Activated CD8-positive, alpha-beta T cell treated with anti-CD3 and anti-CD28 coated beads, Interleukin-2, amount 10 ng/mL, durations not matched to agents 7 days and 5 days (primary cell): ENCODE measurements at places on chromosomes 6 and 20. TPM values are rescaled to one million over a fixed set of nuclear protein-coding genes. Genes with fewer than 3 reads are reported as not detected.

- no peaks in the 10 kb centered on the region for H3K36me3 ChIP-seq
- H3K27ac ChIP-seq, result no peak overlapping the region
- no peaks in the 10 kb centered on the region for H3K4me1 ChIP-seq
- peaks cover 15% of the 10 kb centered on the region for H3K27me3 ChIP-seq
Measured at GRCh38 chr20:10174400-10174799, 44.2 kb upstream of the SNAP25 start.

DNA sequence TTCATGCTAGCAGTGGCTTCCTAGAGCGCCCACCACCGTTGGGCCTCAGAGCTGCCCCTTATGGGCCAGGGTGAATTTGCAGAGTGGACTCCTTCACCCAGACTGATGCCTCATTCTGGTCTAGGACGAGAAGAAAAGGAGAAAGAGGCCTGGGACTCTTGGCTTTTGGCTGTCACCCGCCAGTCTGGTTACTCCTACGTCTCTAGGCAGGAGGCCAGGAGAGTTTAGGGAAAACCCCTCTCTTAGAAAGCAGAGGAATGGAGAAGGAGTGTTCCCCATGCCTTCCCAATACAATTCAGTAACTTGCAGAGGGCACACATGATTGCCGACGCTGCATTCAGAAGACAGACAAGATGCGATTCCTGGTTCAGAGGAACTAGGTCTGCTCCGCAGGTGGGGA, 70.1 kb downstream of the CDC5L start:
- no peak overlapping the region for H3K4me3 ChIP-seq
- peaks cover 2% of the 10 kb centered on the region for H3K36me3 ChIP-seq
- no peak for DNase-seq
- H3K4me1 ChIP-seq, result peaks cover 3% of the 10 kb centered on the region

DNA sequence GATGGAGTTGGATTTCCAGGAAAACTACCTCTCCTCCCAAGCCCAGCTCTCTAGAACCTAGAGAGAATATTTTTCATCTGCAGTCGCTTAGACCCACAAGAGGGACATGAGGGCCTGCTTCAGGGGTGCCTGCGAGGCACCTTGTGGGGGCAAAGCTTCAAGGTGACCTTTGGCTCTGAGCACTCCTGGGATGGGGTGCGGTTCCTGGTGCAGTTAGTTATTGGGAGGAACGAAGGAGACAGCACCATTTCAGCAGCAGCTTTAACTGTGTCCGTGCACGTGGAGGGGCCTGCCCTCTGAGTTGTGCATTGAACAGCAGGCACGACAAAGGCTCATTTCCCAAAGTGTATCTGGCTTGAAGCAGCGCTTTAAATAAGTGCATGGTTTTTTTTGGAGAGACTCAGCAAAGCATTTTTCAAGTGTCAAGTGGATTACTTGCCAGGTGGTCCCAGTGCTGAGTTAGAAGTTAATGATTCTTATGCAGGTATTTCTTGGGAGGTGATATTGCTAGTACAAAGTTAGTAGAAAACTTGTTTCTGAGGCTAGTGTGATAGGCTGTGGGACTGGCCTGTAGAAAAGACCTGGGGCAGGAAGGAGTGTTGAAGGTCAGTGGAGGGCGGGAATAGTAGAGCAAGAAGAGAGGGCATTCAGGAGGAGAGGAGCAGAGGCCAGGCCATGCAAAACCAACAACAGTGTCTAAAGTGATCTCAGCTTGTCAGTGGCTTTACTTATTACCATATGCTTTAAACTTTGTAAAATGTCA, 3.8 kb downstream of the IGF2R start:
- peaks cover 76% of the 10 kb centered on the region for H3K4me1 ChIP-seq
- peak; percentile 19 for DNase-seq
- H3K36me3 ChIP-seq, result peaks cover 22% of the 10 kb centered on the region
- H3K4me3 ChIP-seq, result no peak overlapping the region
- H3K27me3 ChIP-seq, result no peaks in the 10 kb centered on the region

- DNase-seq, result no peak
- peaks cover 7% of the 10 kb centered on the region for H3K4me1 ChIP-seq
- no peak overlapping the region for H3K27ac ChIP-seq
- H3K36me3 ChIP-seq, result no peaks in the 10 kb centered on the region
- no peak overlapping the region for H3K4me3 ChIP-seq
- peaks cover 42% of the 10 kb centered on the region for H3K27me3 ChIP-seq
Measured at GRCh38 chr6:83849127-83849526, 4.0 kb upstream of the RIPPLY2 start.

DNA sequence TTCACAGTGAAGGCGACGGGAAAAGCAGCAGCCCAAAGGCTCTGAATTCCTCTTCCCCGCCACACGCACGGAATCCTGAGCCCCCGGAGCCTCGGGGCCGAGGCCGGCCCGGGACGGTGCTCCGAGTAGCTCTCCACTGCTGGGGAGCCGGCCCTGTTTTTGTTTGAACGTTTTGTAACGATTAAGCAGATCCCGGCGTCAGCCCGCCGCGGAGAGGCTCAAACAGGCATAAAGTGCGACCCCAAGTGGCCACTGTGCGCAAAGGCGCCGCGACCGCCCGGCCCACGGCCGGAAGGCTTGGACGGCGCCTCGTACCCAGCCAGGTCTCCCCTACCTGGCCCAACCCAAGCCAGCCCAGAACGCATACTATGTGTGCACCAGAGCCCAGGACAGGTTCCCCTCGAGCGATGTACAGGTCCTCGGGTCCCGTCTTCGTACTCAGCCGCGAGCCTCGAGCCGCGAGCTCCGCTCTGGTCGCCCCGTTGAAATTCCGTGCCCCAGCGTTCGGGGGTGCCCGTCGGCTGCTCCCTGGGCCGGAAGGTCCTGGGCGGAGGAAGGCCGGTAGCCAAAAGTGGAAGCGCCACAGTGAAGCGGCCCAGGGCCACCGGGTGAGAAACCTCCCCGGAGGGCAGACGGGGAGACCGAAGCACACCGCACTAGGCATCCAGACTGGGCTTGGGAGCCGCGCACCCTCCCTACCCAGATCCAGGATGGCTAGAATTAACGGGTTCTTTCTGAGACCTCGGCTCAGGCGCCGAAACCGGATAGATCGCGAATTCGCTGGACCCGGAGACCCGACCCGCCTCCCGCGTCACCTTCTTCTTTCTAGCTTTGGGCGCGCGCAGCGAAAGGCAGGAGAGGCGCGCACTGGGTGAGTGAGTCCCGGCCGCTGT, 1.2 kb upstream of the MAFB start:
- H3K4me1 ChIP-seq, result peaks cover 15% of the 10 kb centered on the region
- no peaks in the 10 kb centered on the region for H3K36me3 ChIP-seq
- no peak overlapping the region for H3K27ac ChIP-seq
- H3K27me3 ChIP-seq, result peaks cover 89% of the 10 kb centered on the region

GRCh38 chr20:44644667-44645131, 6.8 kb downstream of the ADA start:
- peak; percentile 63 for DNase-seq
- peak overlapping the region; percentile 99 for H3K27ac ChIP-seq
- no peaks in the 10 kb centered on the region for H3K27me3 ChIP-seq

DNA sequence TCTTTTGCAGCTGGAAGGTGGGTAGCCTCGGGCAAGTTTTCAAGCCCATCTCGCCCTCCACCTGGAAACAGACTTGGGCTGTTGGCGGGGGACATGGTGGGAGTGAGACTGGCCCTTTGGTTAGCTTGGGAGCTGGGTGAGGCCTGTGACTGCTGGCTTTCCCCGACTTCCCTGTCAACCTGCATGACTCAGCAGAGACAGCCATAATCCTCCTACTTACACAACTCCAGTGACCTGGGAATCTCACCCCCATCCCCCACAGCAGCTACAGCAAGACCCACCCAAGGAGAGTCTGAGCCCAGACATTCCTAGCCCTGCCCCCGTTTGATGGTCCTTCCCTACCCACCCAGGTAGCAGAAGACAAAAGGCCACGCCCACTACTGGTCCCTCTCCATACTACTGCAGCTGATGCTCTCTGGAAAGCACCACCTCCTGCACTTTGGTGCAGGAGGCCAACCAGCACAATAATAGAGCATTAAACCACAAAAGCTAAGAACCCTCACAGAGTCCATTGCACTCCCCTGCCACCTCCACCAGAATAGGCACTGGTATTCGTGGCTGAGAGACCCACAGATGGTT, 188.4 kb downstream of the TRDN start:
- H3K27me3 ChIP-seq, result no peaks in the 10 kb centered on the region
- DNase-seq, result no peak
- H3K36me3 ChIP-seq, result no peaks in the 10 kb centered on the region

DNA sequence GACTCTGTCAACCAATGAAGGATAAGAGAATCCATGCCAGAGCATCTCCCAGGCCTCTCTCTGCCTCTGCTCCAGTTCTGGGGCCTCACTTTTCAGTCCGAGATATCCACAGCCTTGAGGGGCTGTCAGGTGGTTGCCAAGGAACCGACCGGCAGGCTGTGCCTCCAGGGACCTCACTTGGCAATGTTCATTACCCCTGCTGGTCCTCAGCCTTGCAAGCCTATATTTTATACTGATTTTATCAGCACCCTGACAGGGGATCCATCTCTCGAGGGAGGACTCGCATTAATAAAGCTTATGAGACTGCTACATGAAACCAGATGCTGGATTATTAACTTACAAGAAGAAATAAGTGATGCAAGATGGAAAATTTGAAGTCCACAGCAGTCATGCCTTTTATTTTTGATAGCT, 39.9 kb downstream of the TMC2 start:
- H3K27me3 ChIP-seq, result peaks cover 27% of the 10 kb centered on the region
- no peak overlapping the region for H3K27ac ChIP-seq
- H3K4me3 ChIP-seq, result no peak overlapping the region
- H3K4me1 ChIP-seq, result no peaks in the 10 kb centered on the region

- no peaks in the 10 kb centered on the region for H3K27me3 ChIP-seq
- no peaks in the 10 kb centered on the region for H3K4me1 ChIP-seq
- no peak overlapping the region for H3K4me3 ChIP-seq
- no peak for DNase-seq
- no peaks in the 10 kb centered on the region for H3K36me3 ChIP-seq
- no peak overlapping the region for H3K27ac ChIP-seq
Measured at GRCh38 chr6:117870486-117871242, 36.4 kb upstream of the SLC35F1 start.

DNA sequence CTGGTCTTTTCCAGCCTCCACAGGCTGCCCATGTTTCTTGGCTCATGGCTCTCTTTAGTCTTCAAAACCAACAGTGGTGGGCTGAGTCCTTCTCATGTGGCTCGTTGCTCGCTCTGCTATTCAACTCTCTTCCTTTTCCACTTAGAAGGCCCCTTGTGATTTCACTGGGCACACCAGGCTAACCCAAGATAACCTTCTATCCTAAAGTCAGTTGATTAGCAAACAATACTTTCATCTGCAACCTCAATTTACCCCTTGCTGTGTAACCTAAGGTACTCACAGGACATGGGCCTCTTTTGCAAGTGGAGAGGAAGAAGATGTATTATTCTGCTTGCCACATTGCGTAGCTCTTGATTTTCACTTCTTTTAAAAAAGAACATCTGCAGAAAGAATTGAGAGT, 79.6 kb downstream of the UTRN start:
- peaks cover 32% of the 10 kb centered on the region for H3K4me1 ChIP-seq
- DNase-seq, result no peak
- H3K27me3 ChIP-seq, result no peaks in the 10 kb centered on the region
- no peak overlapping the region for H3K4me3 ChIP-seq
- H3K27ac ChIP-seq, result no peak overlapping the region

DNA sequence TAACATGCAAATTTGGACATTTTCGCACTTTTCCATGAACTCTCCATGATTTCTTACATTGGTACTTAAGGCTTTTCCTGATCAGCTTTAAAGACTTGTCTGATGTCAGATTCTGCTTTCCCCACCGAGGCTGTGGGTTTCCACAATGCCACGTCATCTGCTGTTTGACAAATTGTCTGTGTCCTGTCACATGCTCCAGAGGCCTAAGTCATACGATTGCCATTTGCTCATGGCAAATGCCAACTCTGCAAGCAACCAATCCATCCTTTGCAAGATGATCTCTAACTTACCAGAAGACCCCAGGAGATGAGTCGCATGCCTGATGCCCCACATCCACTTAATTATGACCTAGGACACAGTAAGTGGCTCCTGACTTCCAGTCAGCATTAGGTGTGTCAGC, 556.5 kb downstream of the BMP2 start:
- DNase-seq, result no peak
- H3K27ac ChIP-seq, result no peak overlapping the region
- no peaks in the 10 kb centered on the region for H3K4me1 ChIP-seq
- H3K27me3 ChIP-seq, result no peaks in the 10 kb centered on the region
- H3K36me3 ChIP-seq, result no peaks in the 10 kb centered on the region

- no peak for DNase-seq
- H3K36me3 ChIP-seq, result peaks cover 68% of the 10 kb centered on the region
- H3K4me3 ChIP-seq, result no peak overlapping the region
- no peaks in the 10 kb centered on the region for H3K27me3 ChIP-seq
- peaks cover 9% of the 10 kb centered on the region for H3K4me1 ChIP-seq
Measured at GRCh38 chr6:53273370-53273769, 75.4 kb downstream of the ELOVL5 start.

- no peak overlapping the region for H3K4me3 ChIP-seq
- H3K27me3 ChIP-seq, result no peaks in the 10 kb centered on the region
- no peak for DNase-seq
Measured at GRCh38 chr6:129094147-129094546, 211.2 kb downstream of the LAMA2 start.

- no peak for DNase-seq
- H3K4me1 ChIP-seq, result no peaks in the 10 kb centered on the region
- no peak overlapping the region for H3K4me3 ChIP-seq
Measured at GRCh38 chr20:17833036-17833674, 133.4 kb downstream of the BANF2 start.

GRCh38 chr6:148461986-148462577, 119.4 kb downstream of the SASH1 start:
- DNase-seq, result no peak
- H3K4me3 ChIP-seq, result no peak overlapping the region
- no peaks in the 10 kb centered on the region for H3K36me3 ChIP-seq

DNA sequence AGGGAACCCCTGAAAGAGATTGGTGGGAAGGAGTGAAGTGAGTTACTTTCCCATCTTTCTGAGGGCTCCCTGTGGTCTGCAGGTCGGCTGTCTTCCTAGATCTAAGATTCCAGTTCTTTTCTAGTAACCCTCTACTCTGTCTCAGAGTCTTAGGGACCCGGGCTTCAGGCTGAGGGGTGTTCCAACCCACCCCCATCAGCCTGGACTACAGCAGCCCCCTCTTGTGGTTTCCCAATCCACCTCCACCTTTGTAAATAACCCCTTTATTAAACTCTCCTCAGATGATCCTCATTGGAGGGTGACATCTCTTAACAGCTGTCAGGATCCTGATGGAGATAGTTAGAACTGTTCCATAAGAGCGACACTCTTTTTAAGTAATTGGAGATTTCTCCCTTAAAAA, 300.4 kb downstream of the LRFN2 start:
- H3K36me3 ChIP-seq, result no peaks in the 10 kb centered on the region
- no peaks in the 10 kb centered on the region for H3K4me1 ChIP-seq
- DNase-seq, result no peak
- no peak overlapping the region for H3K27ac ChIP-seq
- H3K27me3 ChIP-seq, result peaks cover 28% of the 10 kb centered on the region
- H3K4me3 ChIP-seq, result no peak overlapping the region

The LYRM4 gene
- 29.8 TPM for total RNA-seq

The SCUBE3 gene
- not detected for total RNA-seq

The WFDC10B gene
- total RNA-seq, result not detected

The ZC2HC1B gene
- total RNA-seq, result not detected

The PRSS16 gene
- total RNA-seq, result 0.82 TPM

The LAMP5 gene
- not detected for total RNA-seq
